ENCODE measurements at places on chromosomes 16 and 17.

DNA sequence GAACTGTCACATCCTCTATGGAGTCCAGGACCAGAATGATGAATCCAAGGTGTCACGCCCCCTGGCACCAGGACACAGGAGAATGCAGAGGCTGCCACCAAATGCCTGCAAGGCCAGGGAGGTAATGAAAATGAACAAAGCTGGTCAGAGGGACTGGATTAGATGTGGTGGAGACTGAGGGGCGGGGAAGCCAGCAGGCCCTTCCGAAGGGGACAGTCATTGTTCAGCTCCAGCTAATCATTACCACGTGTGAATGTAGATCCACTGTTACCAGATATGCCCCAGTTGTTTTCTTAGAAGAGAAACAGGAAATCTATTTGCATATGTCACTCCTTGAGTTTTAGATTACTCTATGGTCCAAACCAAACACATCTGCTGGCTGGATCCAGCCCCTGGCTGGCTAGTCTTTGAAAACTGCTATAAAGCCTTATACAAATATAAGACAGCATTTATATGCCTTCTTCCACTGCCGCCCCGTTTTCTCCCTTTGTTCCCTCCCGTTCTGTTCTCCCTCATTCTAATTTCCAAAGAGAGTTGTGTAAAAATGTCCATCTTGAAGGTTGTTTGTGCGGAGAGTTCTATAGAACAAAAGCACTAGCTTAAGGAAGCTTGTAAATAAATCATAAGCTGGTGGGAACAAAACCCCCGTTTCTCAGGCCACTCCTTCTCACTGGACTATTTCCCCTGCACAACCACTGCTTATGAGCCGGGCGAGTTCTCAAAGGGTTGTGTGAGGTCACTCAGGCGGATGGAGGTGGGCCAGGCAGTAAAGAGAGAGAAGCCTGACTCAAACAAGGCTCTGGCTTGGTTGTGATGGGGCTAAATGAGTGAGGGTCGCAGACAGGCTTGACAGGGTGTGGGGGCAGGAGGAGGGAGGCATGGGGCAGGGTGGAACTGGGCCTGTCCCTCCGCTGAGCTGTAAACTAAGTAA is 14.2 kb downstream of the CRYM start:
- DNase-seq: peak; percentile 46

DNA sequence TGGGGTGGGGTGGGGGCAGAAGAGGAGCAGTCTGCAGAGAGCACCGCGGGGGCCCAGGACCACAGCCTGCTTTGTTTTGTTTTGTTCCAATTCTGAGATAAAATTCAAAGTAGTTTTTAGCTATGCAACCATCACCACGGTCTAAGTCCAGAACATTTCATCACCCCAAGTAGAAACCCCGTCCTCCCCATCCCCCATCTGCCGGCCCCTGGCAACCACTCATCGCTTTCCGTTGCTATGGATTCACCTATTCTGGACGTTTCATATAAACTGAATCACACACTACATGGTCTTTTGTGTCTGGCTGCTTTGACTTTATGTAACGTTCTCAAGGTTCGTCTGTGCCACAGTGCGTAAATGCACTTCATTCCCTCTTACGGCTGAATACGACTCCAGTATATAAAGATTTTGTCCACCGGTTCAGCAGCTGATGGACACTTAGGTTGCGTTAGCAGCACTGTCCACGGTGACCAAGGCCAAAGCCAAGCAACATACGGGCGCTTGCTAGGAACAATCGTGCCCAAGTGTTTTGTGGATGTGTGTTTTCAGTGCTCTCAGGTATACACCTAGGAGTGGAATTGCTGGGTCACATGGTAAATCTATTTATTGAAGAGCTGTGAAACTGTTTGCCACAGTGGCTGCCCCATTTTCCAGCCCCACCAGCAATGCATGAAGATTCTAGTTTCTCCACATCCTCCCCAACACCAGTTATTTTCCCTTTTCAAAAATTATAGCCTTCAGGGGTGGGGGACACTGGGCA is 27.7 kb upstream of the RASD1 start:
- no peak for DNase-seq

DNA sequence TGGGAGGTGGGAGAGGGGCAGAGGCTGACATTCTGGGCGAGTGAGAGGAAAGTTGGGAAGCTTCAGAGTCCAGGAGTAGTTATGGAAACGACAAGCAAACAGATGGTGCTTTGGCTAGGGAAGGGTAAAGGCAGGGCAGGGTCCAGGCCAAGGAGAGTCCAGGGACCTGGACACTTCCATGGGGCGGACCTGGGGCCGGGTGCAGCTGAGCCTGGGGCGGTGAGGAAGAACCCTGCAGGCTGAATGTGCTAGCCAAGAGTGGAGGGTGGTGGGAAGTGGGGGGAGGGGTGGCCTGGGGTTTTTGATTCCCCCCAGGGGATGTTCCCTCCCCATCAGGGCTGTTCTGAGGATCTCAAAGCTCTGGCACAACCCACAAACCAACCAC is 2.6 kb downstream of the PPP1R9B start:
- DNase-seq: peak; percentile 46

- DNase-seq: no peak
These were observed 4.2 kb upstream of the FBXL16 start for GRCh38 chr16:709566-710499.

- no peak for DNase-seq
These were observed 605.5 kb upstream of the SALL1 start for GRCh38 chr16:51756447-51757123.

GRCh38 chr16:708019-708418 is 2.4 kb upstream of the FBXL16 start:
- no peak for DNase-seq

- no peak for DNase-seq
These were observed 97.8 kb downstream of the DNAH17 start for GRCh38 chr17:78479369-78479768.

- DNase-seq: peak; percentile 24
These were observed 1.4 kb downstream of the ITGB4 start for GRCh38 chr17:75722542-75723095.

- no peak for DNase-seq
These were observed 202.8 kb upstream of the C16orf82 start for GRCh38 chr16:26863931-26864330.

DNA sequence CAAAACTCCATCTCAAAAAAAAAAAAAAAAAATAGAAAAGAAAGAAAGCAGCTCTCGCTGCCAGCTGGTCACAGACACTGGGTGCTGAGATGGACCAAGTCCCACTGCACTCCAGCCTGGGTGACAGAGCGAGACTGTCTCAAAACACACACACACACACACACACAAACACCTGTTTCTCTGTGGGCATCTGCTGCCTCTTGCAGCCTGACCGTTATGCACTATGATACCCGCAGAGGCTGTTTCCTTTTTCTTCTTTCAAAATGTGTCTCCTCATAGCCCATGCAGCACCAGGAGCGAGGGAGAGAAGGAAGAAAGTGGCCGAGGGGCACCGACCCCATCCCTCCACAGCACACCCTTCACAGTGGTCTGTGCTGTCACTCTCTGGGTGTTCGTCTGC is 36.9 kb upstream of the KLHDC4 start:
- no peak for DNase-seq

DNA sequence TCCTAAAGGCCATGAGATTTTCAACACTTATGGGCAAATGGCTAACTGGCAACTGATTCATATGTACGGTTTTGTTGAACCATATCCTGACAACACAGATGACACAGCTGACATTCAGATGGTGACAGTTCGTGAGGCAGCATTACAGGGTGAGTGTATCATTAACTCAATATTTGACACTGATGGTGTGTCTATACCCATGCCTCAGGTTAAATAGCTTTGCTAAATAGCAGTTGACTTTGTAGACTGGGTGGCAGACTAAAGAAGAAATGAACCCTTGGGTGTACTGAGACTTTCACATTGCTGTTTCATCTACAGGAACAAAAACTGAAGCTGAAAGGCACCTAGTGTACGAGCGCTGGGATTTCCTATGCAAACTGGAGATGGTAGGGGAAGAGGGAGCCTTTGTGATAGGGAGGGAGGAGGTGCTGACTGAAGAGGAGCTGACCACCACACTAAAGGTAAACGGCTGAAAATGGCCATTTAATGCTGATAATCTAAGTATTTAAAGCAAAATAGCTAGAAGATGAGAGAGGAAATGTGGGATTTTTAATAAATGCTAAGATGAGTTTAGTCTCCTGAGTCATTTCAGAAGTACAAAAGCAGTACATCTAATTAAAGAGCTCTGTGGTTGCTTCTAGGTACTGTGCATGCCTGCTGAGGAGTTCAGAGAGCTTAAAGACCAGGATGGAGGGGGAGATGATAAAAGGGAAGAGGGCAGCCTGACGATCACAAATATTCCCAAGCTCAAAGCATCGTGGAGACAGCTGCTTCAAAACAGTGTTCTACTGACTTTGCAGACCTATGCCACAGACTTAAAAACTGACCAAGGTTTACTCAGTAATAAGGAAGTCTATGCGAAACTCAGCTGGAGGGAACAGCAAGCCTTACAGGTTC is 3.0 kb downstream of the SETD6 start:
- no peak for DNase-seq

- DNase-seq: no peak
These were observed 16.5 kb upstream of the TMEM92 start for GRCh38 chr17:50257676-50258224.

DNA sequence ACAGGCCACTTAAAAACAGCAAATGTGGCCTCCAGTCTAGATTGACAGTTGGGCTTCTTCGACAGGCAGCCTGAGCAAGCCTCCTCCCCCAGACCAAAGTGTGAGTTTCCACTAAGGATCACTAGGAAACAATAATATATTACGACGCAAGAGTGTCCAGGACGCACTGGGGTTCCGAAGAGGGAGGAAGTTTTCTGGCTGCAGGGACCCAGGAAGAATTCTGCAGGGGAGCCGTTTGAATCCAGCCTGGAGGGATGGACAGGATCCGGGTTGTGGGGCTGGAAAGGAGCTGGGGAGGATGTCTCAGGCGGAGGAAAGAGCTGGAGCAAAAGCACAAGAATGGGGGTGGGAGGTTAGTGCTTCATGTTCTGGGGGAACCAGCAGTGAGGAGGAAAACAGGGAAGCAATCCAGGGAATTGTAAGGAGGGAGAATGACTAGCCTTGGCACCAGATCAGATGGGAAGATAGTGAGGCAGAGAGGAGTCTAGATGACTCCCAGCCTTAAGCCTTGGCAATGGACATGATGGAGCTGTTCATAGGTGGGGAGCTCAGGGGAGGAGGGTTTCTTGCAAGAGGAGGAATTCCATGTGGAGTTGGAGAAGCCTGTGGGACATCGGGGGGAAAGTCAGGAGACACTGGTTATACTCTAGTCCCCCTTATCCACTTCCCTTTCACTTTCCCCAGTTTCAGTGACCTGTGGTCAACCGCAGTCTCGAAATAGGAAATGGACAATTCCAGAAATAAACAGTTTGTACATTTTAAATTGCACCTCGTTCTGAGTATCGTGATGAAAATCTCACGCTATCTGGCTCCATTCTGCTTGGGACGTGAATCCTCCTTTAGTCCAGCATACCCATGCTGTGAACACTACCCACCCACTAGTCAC is 26.6 kb downstream of the NGFR start:
- DNase-seq: no peak

GRCh38 chr16:52690468-52690867 is 143.5 kb upstream of the TOX3 start:
- DNase-seq: no peak

DNA sequence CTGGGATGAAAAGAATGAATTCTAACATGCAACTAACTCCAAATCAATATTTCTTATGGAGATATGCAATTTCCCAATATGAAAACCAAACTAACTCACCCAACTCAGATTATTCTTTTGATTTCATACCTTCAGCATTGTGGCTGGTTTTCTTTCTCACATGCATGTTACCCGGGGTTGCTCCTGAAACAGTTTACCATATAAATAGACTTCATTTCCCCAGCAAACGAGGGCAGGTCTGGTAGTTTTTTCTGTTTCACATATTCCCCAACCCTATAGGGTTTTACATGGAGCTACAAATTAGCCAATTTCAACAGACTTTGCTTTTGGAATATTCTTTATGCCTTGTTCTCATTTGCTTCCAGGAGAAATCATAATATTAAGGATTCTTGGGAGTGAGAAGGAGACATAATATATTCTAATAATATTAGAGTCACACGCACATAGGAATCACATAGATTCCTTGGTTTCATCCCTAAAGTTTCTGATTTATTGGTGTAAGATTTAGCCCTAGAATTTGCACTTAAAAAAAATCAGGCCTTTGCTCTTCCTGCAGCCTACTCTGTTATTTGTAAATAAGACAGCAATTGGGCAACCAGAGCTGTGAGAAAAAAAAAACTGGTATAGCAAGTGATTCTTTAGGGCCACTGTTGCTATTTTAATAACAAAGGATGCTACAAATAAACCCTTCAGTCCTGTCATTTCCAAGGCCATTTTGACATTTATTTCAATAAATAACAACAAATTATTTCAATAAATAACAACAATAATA is 60.3 kb upstream of the FAM20A start:
- DNase-seq: no peak

DNA sequence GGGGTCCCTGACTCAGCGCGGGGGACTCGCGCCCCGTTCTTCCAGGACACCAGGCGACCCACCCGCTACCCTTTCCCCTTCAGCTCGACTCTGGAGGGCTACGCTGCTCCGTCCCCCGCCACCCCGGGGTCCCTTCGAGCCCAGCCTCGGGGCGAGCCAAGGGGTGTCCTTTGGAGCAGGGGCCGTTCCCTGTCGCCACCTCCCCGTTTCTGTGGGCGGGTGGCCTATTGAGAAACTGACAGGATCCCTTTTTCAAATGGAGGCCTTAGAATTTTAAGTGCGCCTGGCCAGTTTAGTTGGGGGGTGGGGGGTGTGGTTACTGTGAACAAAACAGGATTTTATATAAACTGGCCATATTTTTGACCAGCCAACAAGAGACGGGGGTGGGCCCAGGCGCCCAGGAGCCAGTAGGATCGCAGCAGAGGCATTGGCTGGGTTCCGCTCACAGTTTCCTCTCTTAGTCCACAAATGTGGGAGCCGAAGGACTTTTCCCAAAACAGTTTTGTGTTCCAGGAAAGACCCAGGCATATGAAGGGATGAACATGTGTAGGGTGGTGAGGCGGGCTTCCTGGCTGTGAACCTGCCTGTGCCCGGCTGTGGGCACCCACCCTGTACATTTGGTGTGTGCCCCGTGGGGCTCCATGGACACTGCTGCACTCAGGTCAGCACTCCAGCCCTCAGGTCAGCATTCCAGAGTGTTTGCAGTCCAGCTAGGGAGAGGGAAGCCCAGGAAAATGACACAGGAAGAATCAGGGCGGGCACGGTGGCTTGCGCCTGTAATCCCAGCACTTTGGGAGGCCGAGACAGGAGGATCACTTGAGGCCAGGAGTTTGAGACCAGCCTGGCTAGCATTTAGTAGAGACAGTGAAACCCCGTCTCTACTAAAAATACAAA is 722 bp upstream of the TIMP2 start:
- DNase-seq: peak; percentile 80

DNA sequence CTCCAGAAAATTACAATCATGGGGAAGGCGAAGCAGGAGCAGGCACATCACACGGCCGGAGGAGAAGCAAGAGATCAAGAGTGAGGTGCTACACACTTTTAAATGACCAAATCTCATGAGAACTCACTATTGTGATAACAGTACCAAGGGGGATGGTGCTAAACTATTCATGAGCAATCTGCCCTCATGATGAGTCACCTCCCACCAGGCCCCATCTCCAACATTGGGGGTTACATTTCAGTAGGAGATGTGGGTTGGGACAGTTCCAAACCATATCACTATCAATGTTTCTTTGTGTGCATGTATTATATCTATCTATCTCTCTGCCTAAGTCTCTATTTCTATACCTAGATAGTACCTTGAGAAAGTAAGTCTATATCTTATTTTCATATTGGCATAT is 724.8 kb downstream of the CDH11 start:
- no peak for DNase-seq

Measured in left colon (tissue), 2 donors.